SK-MEL-5 (cell line): ENCODE measurements at places on chromosomes 13 and 19. TPM values are rescaled to one million over a fixed set of nuclear protein-coding genes. Genes with fewer than 3 reads are reported as not detected.

- peak; percentile 78 for DNase-seq
These were observed 1.1 kb downstream of the INTS6 start for GRCh38 chr13:51451467-51452360.

DNA sequence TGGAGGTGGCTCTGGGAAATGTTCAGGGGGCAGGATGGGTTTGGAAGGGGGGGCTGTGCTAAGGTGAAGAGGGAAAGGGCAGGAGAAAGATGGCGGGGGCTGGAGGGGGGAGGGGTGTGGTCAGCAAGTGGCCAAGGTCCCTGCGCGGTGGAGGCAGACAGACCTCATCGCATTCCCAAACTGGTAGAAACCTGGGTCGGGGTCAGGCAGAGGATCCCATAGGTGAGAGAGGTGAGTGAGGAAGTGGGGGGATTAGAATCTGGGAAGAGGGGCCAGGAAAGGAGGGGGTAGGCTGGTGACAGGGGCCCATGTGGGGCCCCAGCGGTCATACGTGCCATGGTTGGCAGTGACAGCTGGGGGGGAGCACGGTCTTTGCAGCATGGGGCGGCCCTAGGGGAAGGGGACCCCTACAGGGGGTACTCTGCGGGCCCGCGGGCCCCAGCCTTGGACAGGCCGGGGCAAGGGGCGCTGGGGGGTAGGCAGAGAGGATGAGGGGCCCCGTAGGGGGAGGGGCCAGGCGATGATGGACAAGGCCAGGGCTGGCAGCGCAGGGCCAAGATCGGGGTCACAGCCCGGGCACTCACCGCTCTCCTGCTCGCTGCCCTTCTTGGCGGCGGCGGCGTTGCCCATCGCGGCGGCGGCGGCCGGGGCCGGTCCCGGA is 514 bp downstream of the PRKACA start:
- DNase-seq: no peak

DNA sequence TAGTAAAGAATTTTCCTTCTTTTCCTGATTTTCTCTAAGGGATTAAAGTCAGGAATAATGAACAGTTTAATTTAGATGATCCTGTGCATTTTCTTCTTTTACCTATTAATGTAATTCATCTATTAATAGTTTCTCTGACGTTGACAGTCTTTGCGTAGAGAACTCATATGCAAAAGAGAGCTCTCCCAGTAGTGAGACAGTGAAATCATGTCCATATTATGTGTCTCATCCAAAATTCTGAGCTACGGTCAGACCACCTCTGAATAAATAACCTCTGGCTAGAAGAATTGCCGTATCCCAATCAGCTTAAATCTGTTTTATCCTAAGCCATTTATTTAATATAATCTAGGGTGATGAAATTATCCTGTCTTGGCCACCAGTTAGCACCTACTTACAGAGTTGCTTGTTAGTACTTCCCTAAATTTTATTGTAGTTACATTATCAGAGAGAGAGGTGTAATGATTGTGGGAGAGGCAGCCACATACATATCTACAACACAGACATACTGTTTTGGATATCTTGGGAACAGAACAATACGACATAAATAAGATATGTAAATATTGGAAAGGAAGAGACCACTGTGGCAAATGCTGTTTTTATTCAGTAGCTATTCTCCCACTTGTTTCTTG is 30.7 kb downstream of the PDS5B start:
- DNase-seq: no peak

GRCh38 chr13:41722684-41723535 is 238.0 kb downstream of the VWA8 start:
- no peak for DNase-seq

DNA sequence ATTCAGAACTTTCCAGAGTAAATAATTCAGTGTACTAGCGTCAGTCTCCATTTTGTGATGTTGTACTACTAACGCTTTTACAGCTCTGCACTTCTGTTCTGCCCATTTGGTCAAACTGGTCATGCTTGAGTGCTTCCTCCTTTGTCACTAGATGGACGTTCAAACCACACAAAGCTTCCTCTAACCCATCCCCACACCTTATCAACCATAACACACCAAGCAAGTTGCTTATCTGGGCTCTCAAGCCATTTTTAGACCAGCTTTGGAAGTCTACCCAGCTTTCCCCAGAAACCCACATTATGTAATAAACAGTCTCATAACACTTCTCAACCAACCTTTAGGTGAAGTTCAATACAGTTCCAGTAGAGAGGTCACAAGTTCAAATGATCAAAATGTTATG is 2.3 kb upstream of the ZNF347 start:
- DNase-seq: no peak

DNA sequence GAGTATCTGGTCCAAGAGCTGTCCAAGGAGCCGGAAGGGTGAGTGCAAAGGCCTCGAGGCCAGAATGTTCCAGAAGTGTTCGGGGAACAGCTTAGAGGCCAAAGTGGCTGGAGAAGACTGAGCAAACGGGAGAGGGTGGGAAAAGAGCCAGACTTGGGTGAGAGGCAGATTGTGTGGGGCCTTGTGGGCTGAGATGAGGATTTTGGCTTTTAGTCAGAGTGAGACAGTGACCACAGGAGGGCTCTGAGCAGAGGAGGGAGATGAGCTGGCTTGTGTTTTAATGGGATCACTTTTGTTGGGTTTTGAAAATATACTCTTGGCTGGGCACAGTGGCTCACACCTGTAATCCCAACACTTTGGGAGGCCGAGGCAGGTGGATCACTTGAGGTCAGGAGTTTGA is 5.6 kb downstream of the NANOS2 start:
- DNase-seq: no peak

GRCh38 chr19:17331045-17331558 is 3.6 kb downstream of the ANO8 start:
- no peak for DNase-seq

- peak; percentile 57 for DNase-seq
These were observed at the start of gene ZNF491 for GRCh38 chr19:11798391-11799330. TSS of gene ZNF491 (plus strand) at chr19:11798523. CDS start at chr19:11805954, 7,431 bp downstream.

GRCh38 chr19:2820112-2820702 is 539 bp downstream of the ZNF554 start:
- DNase-seq: no peak

- DNase-seq: no peak
These were observed 559 bp upstream of the SSBP4 start for GRCh38 chr19:18418483-18419194.

DNA sequence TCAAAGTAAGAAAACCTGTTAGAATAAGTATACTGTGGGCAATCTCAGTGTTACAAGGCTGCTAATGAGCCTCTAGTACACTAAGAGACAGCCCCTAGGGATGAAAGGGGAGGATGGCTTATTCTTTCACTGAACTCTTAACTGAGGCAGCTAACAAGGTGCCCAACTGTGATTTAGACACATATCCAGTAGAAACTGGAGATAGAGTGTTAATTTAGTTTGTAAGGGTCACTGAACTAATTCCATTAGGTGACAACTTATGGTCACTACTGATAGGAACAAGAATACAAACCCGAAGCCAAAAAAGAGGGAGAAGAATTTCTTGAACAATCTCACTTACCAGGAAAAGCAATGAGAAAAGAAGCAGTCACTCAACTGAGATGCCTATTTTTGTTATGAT is 1010.6 kb downstream of the PCDH9 start:
- DNase-seq: no peak

DNA sequence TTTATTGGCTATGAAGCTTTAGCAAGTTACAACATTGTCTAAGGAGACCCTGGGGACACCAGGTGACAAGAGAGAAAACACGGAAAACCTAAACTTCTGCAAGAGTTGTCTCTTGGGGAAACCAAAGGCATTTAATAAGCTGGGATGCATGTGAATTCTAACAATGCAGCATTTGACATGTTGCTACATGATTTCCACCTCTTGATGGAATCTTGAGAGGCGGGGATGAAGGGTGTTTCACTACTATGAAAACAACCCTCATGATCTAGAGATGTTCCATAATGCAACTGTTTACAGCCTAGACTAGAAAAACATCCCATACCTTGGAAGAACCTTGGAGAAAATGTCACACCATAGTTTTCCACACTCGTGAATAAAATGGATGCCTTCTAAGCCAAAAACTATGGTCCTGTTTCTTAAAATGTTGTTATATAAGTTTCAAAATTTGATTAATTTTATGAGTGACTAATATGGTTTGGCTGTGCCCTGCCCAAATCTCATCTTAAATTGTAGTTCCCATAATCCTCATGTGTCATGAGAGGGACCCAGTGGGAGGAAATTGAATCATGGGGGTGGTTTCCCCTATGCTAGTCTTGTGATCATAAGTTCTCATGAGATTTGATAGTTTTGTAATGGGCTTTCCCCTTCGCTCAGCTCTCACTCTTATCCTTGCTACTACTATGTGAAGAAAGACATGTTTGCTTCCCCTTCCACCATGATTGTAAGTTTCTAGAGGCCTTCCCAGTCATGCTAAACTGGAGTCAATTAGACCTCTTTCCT is 164.6 kb downstream of the TNFSF13B start:
- DNase-seq: no peak

DNA sequence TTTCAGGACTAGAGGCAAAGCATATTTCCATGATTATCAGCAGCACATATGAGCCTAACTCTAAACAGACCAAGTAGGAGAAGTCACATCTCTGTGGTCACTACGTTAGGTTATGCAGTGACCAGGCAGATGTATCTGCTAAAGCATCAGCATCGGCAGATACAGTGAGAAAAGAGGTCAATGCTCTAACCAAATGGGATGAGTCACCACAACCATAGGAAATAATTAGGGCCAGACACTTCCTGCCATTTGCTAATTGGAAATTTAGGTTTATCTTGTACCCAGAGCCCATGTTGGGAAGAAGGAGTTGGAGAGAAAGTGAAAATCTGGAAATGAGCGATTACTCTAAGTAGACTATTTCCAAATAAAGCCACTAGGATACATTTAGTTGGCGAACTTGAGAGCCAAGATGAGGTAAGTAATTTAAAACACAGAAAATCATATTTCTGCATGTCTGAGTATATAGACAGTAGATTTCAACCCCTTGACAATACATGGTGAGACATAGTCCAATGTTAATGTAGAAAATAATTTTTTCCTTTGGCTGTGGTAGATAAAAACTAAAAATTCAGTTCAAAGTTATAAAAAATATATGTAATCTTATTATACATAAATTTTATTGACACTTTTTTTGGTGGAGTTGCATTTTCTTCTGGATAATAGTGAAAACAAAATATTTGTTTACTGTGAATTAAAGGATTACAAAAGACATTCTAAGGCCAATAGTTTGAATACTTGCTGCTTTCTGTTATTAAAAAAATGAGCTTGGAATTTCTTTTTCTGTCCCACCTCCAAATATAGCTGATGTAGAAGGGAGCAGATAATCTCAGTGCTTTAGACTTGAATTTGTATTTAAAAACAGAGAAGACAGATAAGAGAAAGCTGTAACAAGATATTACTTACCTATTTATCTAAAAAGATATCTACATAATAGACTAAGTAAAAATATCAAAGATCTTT is 104.4 kb upstream of the CSNK1A1L start:
- no peak for DNase-seq

GRCh38 chr19:10979951-10980381 is 19.1 kb downstream of the SMARCA4 start:
- DNase-seq: no peak

GRCh38 chr13:100045355-100045754 is 43.5 kb upstream of the PCCA start:
- no peak for DNase-seq

GRCh38 chr13:52738719-52739467 is 727 bp downstream of the CNMD start:
- DNase-seq: no peak

DNA sequence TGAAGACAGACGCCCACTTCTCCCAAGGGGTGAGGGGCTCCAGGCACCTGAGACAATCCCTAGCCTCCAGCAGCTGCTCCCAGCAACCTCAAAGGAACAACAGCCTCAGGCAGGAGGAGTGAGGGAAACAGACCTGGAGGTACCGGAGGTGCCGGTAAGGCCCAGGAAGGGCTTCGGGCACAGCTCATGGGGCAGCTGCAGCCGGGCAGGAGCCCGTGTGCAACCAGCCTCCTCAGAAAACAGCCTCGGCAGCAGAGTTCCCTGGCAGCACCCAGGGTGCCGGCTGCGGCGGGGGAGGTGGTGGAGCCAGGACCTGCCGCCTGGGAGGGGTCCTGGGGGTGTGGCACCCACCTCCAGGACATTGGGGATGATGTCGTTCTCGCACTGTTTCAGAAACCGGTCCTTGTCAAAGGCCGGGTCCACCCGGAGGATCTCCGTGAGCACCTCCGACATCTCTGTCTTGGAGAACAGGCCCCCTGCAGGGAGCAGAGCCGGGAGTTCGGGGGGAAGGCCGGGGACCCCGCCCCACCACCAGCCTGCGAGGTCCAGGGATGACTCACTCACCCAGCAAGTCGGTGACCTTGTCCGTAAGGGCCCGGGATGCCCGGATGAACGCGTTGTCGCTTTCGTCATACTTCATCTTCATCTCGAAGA is 6.5 kb upstream of the CTXN1 start:
- no peak for DNase-seq

DNA sequence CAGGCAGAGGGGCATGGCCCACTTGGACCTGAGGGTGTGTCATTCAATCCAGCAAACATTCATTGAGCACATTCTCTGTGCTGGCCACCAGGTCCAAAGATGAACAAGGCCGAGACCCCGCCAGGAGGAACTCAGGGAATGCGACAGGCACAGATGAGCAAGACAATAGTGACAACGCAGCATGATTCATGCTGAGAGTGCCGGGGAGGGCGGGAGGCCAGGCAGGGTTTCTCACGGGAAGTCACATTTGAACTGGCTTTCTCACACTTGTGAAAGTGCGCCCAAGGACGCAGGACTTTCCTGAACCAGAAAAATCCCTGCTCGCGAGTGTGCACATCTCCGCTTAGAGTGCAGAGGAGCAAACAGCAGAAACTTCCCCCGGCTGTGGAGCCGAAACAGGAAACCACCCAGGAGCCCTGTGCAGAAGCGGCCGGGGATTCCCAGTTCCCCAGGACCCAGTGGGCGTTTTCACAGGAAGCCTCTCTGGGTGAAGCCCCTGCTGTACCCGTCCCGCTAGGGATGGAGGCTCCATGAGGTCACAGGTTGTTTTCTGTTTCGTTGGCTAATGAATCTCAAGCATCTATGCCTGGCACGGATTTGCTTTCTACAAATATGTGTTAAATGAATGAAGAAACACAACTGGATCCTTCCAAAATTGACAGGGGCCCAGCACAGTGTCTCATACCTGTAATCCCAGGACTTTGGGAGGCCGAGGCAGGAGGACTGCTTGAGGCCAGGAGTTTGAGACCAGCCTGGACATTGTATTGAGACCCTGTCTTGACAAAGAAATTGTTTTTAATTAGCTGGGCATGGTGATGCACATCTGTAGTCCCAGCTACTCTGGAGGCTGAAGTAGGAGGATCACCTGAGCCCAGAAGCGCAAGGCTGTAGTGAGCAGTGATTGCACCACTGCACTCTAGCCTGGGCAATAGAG is 68.4 kb upstream of the TM9SF2 start:
- DNase-seq: no peak

GRCh38 chr13:49638030-49638743 is 9.9 kb downstream of the ARL11 start:
- no peak for DNase-seq

- DNase-seq: no peak
These were observed 59.9 kb downstream of the KATNAL1 start for GRCh38 chr13:30247406-30247805.

The LYPD3 gene
- 0.18 and 0.59 TPM in 2 replicates for total RNA-seq

The LCP1 gene
- total RNA-seq: 10.5 and 10.7 TPM in 2 replicates

The SLC39A3 gene
- total RNA-seq: 42.1 and 48.6 TPM in 2 replicates

The DENND1C gene
- total RNA-seq: not detected in 2 replicates

The ZNF486 gene
- 0.11 and 0.27 TPM in 2 replicates for total RNA-seq

The USHBP1 gene
- not detected in 2 replicates for total RNA-seq

The ZNF418 gene
- total RNA-seq: 0.45 and 3.5 TPM in 2 replicates

The PSG1 gene
- not detected in 2 replicates for total RNA-seq
